ENCODE measurements at places on chromosomes 1 and 21. TPM values are rescaled to one million over a fixed set of nuclear protein-coding genes. Genes with fewer than 3 reads are reported as not detected.

The C1orf94 gene
- 0.13 TPM for total RNA-seq

The PPP1R15B gene
- total RNA-seq: 56.4 TPM

The ITGB2 gene
- total RNA-seq: 53.9 TPM

The CAPN9 gene
- total RNA-seq: not detected

The CFAP45 gene
- 0.17 TPM for total RNA-seq

The CCDC30 gene
- total RNA-seq: 1.2 TPM

GRCh38 chr1:201430776-201431175 lies 9.2 kb upstream of the TNNI1 start:
- DNase-seq: no peak

- DNase-seq: no peak
Measured at GRCh38 chr1:41213341-41213740, 28.8 kb downstream of the SCMH1 start.

DNA sequence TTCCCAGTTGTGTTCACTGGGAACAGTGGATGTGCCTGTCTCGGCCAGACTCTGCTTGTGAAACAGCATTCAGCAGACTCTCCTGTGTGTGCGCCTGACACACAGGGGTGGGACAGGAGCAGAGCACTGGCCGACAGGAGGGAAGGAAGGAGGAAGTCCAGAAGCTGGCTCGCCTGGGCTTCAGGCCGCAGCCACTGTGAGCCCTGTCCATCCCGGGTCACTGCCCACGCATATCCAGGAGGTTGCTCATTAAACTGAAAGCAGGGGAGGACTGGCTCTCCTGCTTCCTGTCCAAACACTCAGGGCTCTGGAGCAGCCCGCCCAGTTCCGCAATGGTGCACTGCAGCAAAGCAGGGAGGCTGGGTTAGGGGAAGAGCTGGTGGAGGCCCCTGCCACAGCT lies 218.7 kb upstream of the VAMP3 start:
- no peak for DNase-seq

DNA sequence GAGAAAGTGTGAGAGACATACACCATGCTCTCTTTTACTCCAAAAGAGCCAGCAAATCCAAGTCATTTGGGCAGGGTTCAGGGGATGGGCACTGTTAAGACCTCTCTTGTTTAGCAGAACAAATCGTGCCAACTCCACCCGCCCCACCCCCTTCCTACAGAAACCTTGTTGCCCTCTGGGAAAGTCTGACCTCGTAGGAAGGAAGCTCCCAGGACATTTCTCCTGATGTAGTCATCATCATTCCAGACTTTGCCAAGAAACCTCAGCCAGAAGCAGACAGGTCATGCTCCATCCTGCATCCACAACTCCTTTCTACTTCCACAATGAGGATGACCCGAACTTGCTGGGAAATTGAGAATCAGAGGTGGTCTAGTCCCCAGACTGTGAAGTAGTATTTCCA lies 57.7 kb downstream of the UBE2T start:
- no peak for DNase-seq

- no peak for DNase-seq
Measured at GRCh38 chr1:77446841-77447555, 165.2 kb downstream of the AK5 start.

GRCh38 chr1:172269644-172270043 lies 150.8 kb upstream of the C1orf105 start:
- no peak for DNase-seq

- no peak for DNase-seq
Measured at GRCh38 chr1:92748138-92748537, 36.8 kb downstream of the EVI5 start.

Data from esophagus muscularis mucosa (tissue), 4 donors.